Stimulated activated CD4-positive, alpha-beta T cell treated with anti-CD3 and anti-CD28 coated beads, TNF-alpha, amount 100 ng/mL, for 1 hour (primary cell): ENCODE measurements at places on chromosomes 3 and 15.

- no peak for DNase-seq
These were observed 363.4 kb downstream of the RBMS3 start for GRCh38 chr3:29644261-29644660.

DNA sequence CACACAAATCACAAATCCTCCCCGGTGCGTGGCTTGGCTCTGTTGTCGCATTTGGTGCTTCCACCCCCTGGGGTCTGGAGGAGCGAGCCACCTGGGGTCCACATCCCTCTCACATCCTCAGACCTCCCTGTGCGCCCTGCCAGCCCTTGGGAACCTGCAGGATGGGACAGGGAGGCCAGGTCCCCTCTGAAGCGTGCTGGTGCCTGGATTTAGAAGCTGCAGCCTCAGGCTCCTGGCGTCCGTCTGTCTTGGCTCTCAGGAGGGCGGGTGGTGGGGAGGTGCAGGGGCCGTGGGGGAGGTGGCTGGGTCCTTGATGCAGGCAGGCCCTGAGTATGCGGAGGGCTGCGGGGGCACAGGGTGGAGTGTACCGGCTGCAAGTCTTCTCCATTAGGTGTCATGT, 38.4 kb downstream of the RGMA start:
- no peak for DNase-seq

DNA sequence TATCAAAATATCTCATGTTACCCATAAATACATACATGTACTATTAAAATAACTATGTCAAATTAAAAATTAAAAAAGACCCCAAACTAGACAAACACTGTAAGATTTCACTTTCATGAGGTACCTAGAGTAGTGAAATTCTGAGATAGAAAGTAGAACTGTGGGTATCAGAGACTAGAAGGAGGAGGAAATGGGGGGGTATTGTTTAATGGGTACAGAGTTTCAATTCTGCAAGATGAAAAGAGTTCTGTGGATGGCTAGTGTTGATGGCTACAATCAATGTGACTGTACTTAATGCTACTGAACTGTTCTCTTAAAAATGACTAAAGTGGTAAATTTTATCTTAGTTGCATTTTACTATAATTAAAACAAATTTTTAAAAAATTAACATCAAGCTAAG, 36.6 kb downstream of the RFX7 start:
- DNase-seq, result no peak

GRCh38 chr3:123618768-123619484, 34.1 kb upstream of the HACD2 start:
- no peak for DNase-seq

DNA sequence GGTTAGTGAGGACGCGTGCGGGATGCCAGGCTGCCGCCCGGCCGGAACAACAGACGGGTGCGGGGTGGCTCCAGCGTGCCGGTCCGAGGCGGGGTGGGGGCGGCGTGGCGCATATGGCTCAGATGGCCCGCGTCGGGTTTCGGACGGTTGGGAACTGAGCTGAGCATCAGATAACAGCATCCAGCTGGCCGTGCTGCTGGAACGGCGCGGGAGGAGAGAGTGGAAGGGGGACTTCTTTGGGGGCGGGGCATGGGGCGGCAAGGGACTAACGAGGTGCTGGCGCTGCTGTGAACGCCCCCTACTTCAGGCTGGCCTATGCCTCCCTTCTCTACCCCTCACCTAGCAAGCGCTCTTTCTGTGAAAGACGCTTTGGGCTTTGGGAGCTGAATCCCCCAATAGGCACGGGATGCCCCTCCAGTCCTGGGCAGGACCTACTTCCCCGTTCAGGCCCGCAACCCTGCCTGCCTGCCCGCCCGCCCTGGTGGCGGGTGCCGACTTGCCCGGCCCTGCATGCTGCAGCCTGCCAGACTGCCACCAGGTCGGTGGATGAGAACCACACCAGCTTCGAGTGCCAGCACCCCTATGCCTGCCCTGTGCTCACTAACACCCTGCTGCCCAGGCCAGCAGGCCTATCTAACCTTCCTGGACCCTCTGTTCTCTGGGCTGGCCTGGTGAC, 542 bp downstream of the INKA1 start:
- no peak for DNase-seq

DNA sequence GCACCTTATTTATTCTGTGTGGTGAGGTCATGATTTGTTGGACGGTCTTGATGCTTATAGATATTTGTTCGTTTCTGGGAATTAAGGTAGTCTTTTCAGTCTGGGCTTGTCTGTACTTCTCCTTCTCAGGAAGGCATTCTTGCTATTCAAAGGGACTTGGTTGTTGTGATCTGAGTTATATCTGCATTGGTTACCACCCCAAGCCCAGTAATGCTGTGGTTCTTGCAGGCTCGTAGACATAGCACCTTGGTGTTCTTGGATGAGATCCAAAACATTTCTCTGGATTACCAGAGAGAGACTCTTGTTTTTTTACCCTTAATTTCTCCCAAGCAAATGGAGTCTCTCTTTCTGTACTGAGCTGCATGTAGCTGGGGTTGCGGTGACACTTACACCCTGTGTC, 128.0 kb upstream of the CBLB start:
- no peak for DNase-seq

DNA sequence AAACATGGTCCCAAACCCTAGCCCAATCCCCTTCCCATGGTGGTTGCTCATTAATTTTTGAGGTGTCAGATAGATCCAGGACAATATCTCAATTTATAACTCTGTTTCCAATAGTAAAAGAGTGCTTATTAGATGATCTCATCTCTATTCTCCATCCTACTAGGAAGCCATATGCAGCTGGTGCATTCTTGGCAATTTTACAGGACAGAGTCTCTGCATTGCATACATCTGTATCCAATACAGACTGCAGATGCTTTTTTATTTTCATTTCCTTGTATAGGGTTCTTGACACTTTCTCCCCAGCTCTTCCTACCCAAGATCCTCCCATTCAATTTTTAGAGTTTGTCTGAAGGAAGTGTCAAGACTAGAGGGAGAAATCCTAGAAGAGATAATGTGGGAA, 194.8 kb upstream of the DPH6 start:
- DNase-seq, result no peak

DNA sequence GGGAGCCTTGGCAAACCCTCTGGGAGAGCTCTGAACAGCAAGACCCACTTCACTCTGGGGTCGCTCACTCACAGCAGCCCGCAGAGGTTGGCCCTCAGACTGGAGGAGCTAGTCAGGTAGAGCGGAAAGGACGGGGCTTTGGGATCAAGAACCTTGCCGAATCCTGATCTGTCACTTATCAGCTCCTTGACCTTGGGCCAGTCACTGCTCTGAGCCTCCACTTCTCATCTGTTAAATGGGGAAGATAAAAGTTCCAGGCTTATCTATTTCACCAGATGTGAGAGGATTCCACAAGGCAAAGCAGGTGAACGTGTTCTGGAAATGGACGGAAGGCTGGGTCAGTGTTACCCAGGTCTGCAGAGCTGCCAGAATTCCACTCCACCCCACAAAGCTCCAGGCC, 29.4 kb downstream of the SEMA5B start:
- no peak for DNase-seq

GRCh38 chr3:12995389-12996180, 77.6 kb downstream of the IQSEC1 start:
- DNase-seq, result no peak

- no peak for DNase-seq
These were observed 332.5 kb upstream of the TBL1XR1 start for GRCh38 chr3:177529716-177530335.

GRCh38 chr3:126706631-126707030, 2.6 kb downstream of the CHCHD6 start:
- DNase-seq, result no peak

DNA sequence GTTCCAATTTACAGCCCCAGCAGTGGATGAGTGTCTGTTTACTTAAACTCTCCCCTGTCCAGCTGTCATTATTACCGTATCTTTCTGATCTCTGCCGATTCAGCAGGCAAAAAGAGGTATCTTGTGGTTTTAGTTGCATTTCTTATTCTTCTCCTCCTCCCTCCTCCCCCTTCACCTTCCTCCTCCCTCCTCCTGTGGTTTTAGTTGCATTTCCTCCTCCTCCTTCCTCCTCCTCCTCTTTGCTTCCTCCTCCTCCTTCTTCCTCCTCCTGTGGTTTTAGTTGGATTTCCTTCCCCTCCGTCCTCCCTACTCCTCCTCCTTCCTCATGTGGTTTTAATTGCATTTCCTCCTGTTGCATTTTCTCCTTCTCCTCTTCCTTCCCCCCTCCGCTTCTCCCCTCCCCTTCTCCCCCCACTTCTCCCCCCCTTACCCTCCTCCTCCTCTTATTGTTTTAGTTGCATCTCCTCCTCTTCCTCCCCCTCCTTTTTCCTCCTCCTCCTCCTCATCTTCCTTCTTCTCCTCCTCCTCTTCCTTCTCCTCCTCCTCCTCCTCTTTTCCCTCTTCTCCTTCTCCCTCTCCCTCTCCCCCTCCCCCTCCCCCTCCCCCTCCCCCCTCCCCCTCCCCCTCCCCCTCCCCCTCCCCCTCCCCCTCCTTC, 25.3 kb upstream of the VPS33B start:
- DNase-seq, result no peak

DNA sequence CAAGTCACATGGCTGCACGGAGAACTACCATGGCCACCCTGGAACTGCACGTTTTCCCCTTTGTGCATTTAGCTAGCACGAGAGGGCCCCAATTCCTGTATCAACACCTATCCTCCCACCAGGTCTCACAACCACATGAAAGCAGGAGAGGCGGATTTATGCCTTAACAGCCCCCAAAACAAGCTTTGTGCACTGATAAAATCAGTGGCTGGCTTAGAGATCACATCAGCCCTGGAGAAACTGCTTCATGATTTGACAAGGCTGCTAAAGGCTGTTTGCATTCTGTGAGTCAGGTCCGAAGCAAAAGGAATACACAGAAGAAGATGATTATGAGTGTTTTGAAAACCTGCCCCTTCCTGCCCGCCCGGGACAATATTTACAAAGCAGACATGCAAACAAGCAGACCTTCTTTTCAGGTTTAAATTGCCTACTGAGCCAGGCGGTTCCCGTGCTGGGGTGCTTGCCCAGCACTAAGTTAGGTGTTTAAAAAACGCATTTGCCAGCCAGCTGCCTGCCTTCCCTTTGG, 25.9 kb downstream of the CEMIP start:
- no peak for DNase-seq

DNA sequence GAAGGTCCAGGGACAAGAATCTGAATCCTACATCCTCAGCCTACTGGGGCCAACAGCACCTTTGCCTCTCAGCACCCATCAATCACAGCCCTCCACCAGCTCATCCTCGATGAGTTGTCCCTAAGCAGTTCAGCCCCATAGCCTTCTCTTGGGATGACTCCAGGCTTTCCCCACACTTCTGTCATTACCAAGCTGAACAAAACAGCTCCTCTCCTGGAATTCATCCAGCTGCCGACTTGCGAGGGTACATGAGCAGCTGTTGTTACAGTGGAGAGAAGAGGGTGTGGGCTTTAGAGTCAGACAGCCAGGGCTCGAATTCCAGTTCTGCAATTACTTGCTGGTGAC, 69.0 kb upstream of the THBS1 start:
- DNase-seq, result no peak

DNA sequence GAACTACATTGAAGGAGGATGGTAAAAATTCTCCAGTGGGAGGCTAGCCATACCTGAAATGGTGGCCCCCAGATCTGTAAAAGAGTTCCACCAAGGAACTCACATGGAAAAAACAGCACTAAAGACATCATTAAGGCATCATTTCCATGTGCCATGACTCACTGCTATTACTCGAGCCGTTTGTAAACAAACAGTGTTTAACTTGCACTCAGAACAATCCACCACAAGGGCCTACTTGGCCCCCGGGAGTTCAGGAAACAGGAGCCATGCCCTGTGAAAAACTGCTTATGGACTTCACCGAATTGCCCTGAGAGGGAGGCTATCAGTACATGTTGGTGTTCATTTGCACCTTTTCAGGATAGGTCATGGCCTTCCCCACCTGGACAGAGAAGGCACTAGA, 18.2 kb downstream of the CCR4 start:
- DNase-seq, result no peak

- no peak for DNase-seq
These were observed 56.9 kb downstream of the TTBK2 start for GRCh38 chr15:42863572-42864239.

GRCh38 chr15:65084500-65085206, 8.1 kb downstream of the KBTBD13 start:
- DNase-seq, result no peak

DNA sequence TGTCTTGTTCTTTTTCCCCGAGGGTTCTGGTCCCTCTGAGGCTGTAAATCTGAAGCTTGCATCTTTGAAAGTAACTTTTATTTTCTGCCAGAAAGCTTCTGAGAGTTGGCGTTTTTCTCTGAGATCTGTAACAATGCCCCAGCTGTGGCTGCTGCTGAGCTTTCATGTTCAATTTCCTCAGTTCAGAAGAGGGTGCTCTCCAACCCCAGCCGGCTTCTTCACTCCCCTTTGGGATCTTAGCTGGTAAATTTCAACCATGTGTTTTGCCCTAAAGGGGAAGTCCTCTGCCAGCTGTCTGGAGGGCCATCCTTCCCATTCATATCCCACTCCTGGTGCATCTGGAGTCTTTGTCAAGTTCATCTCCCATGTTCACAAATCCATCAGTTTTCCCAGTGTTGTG, 18.3 kb upstream of the CFAP100 start:
- no peak for DNase-seq

DNA sequence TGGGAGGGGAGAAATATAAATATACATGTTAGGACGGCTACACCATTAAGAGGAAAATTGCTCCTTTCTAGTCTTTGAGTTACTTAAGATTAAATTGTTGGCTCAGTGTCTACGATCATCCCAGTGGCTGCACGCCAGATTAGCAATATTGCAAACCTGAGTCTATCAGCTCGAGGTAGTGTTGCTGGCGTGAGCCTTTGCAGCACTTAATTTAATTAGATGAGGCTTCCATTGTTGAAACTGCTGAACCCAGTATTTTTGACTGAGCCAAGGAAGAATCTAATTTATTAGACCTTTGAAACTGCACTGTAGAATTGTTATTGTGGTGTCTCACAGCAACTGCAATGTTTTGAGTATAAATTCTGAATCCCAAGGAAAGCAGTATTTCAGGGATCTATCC, 782.4 kb upstream of the ROBO1 start:
- DNase-seq, result no peak

DNA sequence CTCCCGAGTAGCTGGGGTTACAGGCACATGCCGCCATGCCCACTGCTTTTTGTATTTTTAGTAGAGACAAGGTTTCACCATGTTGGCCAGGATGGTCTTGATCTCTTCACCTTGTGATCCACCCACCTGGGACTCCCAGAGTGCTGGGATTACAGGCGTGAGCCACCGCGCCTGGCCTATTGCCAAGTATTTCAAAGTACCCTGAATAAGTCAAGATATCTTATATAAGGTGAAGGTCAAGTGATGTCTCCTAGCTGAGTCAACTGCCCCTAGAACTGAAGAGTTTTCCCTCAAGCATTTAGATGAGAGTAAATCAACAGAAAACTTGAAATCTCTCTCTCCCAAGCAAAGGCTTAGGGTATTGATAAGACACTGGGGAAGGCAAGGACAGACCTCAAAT, 63.9 kb downstream of the RPL22L1 start:
- no peak for DNase-seq

GRCh38 chr15:58454950-58455401, 23.2 kb downstream of the LIPC start:
- DNase-seq, result no peak
